ENCODE measurements at places on chromosomes 11 and 22. TPM values are rescaled to one million over a fixed set of nuclear protein-coding genes. Genes with fewer than 3 reads are reported as not detected.

NELL1 gene
- not detected for total RNA-seq

GRCh38 chr11:36361472-36361871 lies 65.4 kb downstream of the PRR5L start:
- no peak for DNase-seq

- DNase-seq, result no peak
Observed at GRCh38 chr11:34299284-34299972, 58.4 kb downstream of the ABTB2 start.

DNA sequence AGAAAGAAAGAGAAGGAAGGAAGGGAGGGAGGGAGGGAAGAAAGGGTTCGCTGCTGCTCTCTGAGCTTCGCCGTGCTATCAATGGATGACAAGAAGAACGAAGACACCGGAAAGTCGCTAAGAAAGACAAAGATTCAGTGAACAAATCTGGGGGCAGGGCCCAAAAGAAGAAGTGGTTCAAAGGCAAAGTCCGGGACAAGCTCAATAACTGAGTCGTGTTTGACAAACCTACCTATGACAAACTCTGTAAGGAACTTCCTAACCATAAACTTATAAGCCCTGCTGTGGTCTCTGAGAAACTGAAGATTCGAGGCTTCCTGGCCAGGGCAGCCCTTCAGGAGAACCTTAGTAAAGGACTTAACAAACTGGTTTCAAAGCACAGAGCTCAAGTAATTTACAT lies 2.9 kb upstream of the TTLL1 start:
- no peak for DNase-seq

MAPK8IP2 gene
- total RNA-seq, result 0.44 TPM

DNA sequence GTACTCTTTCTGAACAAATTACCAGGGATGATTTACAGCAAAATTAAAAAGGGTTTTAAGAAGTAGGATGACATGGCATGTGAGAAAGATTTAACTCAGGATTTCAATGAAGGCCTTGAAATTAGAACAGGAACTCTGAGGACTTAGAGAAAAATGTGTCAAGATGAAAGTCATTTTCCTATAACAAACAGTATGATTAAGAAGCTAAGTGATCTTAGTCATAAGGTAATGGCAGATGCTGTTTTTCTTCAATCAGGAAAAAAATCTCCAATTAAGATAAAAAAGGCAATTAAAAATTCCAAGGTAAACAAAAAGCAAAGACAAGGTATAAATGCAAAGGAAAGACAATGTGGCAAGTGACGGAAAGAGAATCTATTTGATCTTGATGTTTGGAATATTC lies 73.5 kb downstream of the GAB2 start:
- no peak for DNase-seq

IRAG1 gene
- not detected for total RNA-seq

- DNase-seq, result no peak
Observed at GRCh38 chr11:11980841-11981308, 27.6 kb downstream of the DKK3 start.

DNA sequence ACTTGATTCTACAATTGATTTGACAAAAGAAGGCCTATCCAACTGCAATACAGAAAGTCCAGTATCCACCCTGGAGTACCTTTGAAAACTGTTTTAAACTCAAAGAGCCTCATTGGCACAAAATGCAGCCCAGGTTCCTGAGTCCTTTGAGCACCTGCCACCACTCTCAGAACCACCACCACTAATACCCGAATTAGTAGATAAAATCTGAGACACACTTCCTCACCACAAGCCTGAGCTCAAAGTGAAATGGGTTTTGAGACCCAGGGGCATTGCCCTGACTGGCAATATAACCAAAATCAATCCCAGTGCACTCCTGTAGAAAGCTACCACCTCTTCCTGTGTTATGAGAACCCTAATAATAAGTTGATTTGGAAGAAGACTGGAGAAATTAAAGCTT lies 215.7 kb downstream of the CSNK2A3 start:
- DNase-seq, result no peak

ADAMTS8 gene
- not detected for total RNA-seq

All from naive thymus-derived CD4-positive, alpha-beta T cell (primary cell).